Thyroid gland (tissue), 4 donors: ENCODE measurements at places on chromosomes 7 and 10. TPM values are rescaled to one million over a fixed set of nuclear protein-coding genes. Genes with fewer than 3 reads are reported as not detected.

DNA sequence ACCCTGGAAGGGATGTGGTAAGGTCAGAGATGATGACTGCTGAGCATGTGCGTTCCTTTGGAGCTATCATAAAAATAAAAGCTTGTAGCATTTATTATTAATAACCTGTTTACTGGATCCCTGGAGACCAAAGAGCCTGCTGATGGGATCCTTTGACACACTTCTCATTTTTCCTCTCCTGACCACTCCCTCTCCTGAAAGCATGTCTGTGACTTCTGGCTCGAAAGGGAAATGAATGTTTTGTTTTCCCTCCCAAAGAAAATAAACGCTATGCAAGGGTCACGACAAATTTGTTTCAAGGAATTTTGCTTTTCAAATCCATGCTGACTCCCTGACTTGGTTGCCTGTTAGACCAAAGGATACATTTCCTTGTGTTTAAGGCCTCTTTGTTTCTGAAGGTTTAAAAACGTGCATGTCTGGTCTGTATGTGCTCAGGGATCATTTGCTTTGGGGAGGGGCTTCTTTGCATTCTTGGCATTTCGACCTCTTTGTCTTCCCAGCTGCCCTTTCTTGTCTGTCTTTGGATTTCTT, 185.1 kb upstream of the AGK start:
- H3K27me3 ChIP-seq, result no peaks in the 10 kb centered on the region
- no peak overlapping the region for H3K4me3 ChIP-seq
- H3K36me3 ChIP-seq, result no peaks in the 10 kb centered on the region
- peak; percentile 16 for DNase-seq
- peak overlapping the region; percentile 75 for H3K27ac ChIP-seq

DNA sequence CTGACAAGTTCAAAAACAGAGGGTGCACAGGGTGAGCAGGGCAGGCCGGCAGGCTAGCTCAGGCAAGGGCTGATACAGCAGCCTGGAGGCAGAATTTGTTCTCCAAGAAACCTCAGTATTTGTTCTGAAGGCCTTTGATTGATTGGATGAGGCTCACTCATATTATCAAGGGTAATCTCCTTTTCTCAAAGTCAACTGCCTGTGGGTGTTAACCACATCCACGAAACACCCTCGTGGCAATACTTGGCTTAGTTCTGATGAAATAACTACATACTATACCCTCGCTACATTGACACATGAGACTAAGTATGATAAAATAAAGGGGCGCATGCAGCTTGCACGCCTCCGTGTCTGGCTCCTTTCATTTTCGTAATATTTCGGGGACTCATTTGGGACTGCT, 4.4 kb upstream of the PPP2R2D start:
- no peak overlapping the region for H3K27ac ChIP-seq
- no peaks in the 10 kb centered on the region for H3K27me3 ChIP-seq
- no peaks in the 10 kb centered on the region for H3K36me3 ChIP-seq
- no peak for DNase-seq

GRCh38 chr7:96997512-96998032, 7.8 kb upstream of the DLX6 start:
- no peak overlapping the region for H3K27ac ChIP-seq
- no peaks in the 10 kb centered on the region for H3K36me3 ChIP-seq
- H3K27me3 ChIP-seq, result peaks cover 40% of the 10 kb centered on the region

- no peaks in the 10 kb centered on the region for H3K27me3 ChIP-seq
- H3K4me1 ChIP-seq, result no peaks in the 10 kb centered on the region
- H3K36me3 ChIP-seq, result no peaks in the 10 kb centered on the region
- DNase-seq, result no peak
- H3K27ac ChIP-seq, result no peak overlapping the region
Observed at GRCh38 chr7:110358028-110358427, 732.9 kb upstream of the LRRN3 start.

Gene WNT8B
- total RNA-seq, result not detected
